ENCODE measurements at places on chromosomes 16 and 17.

DNA sequence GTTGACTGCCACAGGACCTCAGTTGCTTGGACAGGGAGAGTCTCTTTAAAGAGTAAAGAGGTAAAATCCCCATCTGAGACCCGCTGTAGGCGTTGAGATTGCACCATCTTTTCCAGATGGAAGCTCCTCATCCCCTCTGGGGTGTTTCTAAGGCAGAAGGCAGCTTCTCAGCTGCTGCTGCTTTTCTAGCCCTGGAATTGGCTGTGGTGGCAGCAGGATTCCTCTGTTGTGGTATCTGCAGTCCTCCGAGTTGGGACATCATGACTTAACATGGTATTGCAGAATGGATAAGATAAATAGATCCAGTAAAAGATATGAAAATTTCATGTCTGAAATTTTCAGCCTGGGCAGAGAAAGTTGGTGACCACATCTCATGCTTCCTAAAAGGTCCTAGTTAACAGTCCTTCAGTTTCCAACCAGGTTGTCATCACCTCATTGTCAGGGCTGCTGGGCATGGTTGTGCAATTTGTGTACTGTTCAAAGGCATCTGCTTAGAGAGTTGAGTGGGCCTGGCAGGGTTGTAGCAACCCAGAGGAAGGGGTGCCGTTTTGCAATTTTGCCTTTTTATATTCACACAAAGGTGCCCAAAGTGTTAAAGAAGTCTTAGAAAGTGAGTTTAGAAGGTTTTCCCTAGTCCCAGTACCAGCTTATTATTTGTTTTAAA lies 150.4 kb downstream of the SPECC1 start:
- no peak for DNase-seq

- DNase-seq: no peak
Measured at GRCh38 chr17:17780922-17781590, 55.7 kb downstream of the SREBF1 start.

- DNase-seq: no peak
Measured at GRCh38 chr16:8885674-8886592, 3.8 kb downstream of the LITAFD start.

GRCh38 chr16:14186007-14186794 lies 115.1 kb downstream of the MRTFB start:
- peak; percentile 41 for DNase-seq

DNA sequence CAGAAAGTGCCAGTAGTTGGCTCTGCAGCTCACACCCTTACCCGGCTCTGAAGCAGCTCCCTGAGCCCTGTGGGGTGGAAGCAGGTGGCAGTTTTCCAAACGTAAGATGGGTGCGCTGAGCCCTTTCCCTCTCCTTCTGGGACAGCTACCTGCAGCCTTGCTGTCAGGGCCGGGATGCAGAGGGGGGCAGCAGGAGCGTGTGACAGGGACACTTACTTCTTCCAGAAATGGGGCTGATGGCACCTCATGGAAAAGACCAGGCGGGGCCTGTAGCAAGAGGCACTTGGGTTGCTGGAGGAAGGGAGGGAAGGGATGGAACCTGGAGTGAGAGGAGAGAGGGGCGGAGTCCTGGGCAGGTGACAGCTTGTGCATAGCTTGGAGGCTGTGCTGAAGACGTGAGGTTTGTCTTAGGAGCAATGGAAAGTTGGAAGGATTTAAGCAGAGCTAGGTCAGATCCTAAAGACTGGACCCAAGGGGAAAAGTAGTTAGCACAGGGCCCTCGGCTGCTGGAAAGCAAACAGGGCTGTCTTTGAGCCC lies 216.8 kb upstream of the RPL38 start:
- DNase-seq: no peak

GRCh38 chr17:14270508-14270907 lies 30.4 kb upstream of the HS3ST3B1 start:
- no peak for DNase-seq

DNA sequence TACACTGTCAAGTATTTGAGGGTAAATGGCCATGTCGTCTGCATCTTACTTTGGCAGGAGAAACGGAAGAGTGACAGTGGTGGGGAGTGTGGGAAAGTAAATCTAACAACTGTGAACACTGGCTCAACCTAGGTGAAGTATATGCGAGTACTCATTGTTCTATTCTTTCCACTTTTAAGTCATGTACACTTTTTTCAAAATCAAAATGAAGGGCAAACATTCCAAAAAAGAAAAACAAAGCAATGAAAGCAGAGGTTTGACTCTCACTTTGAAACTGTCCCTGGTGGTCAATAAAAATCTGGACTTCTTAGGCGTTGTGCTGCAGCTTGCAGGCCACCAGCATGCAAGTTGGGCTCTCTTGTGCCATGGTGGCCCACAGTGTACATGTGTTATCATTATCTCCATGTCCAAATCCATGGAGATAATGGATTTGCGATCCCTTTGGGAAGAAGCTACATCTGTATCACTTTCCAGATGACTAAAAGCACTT lies 32.7 kb downstream of the STAT5B start:
- DNase-seq: no peak

GRCh38 chr17:6555331-6556120 lies 829 bp downstream of the PITPNM3 start:
- DNase-seq: peak; percentile 5

- no peak for DNase-seq
Measured at GRCh38 chr16:12317121-12317810, 340.7 kb downstream of the SNX29 start.

- no peak for DNase-seq
Measured at GRCh38 chr16:15858921-15859668, 2.3 kb upstream of the MYH11 start.

DNA sequence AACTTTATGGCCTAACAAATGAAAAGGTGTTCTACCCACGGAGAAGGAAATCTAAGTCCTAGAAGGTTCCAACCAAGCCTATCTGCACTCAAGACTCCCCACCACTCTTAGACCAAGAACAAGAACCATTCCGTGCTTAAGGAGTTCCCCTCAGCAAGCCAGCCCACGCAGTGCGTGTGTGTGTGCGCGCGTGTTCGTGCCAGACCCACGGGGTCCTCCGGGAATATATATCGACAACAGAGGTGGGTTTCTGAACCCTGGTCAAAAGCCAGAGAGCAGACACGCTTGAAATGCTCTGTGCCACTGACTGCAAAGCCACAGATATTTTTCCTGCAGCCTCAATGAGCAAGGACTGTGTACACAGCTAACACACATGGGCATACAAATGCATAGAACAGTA lies 70.7 kb downstream of the SLC39A11 start:
- no peak for DNase-seq

DNA sequence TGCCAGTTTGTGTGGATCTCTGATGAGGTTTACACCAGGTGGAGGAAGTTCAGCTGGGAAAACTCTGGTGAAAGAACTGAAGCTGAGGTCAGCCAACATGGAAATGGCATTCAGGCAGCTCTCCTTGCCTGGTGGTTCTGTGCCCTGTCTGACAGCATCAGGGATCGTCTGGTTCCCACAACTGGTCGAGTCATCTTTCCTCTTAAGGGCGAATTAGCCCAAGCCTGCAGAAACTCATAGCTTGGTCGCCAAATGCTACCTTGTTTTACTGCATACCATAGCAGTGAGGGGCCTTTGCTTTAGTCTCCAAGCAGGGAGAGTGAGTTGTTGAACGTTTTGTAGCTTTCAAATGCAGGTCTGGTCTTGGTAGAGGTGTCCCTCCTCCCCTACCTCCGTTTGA lies 7.2 kb downstream of the PLCG2 start:
- DNase-seq: no peak

DNA sequence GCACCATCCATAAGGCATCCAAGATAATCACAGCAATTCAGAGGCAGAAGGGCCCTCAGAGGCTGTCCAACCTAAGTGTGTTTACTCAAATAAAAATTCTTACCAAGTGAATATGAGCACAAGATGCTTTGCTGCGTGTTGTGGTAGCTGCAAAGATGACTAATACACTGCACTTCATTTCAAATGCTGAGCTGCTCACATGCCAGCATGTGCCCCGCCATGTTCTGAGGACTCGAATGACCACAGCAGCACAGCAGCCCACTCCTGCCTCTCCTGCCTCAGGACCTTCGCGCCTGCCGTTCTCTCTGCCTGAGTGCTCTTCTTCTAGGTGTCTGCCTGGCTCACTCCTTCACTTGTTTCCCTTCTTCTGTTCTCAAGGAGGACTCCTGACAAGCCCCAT lies 19.0 kb downstream of the PIK3R5 start:
- DNase-seq: no peak

DNA sequence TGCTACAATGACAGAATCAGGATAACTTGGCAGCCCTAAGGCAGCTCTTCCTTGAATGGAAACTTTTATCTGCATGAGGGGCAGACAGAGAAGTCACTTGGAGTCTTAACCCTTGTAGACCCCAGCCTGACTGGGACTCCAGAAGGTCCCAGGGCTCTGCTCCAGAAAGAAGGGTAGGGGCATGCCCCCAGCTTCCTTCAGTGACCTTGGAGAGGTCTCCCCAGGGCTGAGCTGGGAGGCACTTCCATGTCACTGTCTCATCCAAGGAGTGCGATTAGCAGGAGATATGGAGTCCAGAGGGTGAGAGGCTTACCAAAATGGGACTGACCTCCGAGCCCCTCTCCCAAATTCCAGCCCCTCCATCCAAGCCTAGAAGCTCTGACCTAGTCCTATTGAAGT lies 3.4 kb upstream of the NLRC5 start:
- DNase-seq: no peak

- peak; percentile 92 for DNase-seq
Measured at GRCh38 chr16:12057266-12057665, 80.7 kb downstream of the SNX29 start.

DNA sequence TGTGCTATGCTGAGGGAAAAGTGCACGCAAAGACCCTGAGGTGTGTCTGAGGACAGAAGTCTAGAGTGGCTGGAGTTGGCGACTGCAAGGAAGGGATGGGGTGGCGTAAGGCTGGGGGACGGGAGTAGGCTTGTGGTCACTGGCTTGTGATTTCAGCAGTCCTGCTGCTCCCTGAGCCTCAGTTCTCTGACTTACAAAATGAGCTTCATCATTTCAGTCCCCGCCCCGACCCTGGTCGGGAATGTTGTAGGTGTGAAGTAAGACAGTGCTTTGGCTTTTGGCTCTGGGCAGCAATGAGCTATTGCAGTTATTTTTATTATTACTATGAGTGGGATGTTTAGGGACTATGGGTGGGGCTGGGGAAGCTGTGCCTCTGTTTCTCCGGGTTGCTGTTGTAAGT lies 8.6 kb downstream of the ADGRG1 start:
- no peak for DNase-seq

DNA sequence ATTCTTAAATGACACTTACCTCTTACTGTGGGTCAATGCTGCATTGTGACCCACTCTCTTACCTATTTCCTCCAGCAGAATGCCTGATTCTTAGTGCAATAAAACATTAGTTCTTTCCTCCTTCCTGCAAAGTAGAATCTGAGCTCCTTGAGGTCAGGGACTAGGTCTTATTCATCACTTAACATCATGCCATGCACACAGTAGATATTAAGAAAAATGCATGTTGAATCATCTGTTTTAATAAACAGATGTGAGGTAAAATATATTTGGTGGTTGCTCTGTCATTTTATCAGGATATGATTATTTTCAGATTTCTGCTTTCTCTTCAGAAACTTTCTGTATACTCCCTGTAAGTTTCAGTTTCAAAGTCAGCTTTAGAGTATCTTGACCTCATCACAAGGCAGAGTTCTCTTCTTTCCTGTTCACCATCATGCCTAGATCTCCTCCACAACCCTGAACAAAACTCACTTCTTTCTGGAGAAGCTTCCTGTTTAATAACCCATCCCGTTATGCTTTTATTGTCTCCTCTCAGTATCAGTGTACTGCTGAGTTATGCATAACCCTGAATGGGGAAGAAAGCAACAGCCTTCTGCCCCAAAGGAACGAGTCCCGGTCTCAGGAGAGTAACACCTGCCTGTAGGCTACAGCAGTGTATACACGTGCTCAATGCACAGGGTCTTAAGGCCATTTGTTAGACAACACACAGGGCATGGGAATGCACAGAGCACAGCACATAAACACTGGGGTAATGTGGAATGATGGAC lies 30.3 kb upstream of the SUPT4H1 start:
- DNase-seq: no peak

- no peak for DNase-seq
Measured at GRCh38 chr17:410543-411401, 58.2 kb upstream of the RPH3AL start.

DNA sequence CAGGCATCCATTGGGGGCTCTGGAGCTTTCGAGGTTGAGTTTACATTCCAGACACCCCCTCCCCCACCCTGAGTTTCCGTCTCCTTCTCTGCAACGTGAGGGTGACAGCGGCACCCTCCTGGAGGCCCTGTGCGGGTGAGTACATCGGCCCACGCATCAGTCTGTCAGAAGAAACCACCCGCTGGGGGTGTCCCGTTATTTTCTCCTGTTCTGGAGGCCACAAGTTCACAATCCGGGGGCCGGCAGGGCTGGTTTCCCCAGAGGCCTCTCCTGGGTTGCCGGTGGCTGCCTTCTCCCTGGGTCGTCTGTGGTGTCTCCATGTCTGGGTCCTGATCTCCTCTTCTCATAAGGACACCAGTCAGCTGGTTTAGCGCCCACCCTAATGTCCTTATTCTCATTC lies 35.7 kb downstream of the GSE1 start:
- DNase-seq: no peak

DNA sequence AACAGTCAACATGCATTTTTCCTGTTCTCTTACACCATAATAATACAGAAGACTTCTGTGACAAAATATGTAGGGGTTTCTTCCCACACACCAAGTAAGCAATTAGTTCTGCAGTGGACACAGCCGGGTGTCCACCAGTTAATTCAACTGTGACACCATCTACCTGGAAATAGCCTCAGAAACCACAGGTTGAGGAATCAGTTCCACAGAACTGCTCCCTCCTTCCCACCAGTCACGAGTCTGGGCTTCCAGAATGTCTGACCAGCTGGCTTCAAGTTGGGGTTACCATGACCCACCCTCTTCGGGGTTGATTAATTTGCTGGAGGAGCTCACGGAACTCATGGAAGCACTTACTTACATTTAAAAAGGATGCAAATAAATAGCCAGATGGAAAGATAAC lies 13.6 kb upstream of the CCL5 start:
- no peak for DNase-seq

- DNase-seq: no peak
Measured at GRCh38 chr16:11417487-11417886, 72.2 kb downstream of the RMI2 start.

DNA sequence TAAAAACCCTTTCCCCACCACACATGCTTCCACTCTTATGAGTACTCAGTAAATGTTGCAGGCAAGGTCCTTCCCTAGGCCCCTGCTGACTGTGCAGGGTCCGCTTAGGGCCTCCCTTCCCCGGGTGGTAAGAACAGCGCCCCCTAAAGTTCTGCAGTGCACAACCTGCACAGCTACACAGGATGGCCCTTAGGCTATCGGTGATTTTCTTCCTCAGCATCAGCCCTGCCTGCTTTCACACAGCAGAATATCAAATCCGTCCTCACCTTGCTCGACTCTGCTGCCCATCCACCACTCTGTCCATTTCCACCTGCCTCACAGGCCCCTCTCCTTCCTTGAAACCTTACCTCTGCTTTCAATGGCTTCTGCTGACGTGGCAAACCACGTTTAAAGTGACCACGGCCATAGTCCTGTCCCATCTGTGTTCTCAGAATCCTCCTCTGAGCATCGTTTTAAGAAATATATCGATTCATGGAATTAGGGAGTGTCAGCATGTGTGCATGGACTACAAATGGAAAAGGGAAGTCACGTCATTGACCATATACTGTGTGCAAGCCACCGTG lies 51.4 kb upstream of the TMEM132E start:
- DNase-seq: no peak

Data from GM04504 (cell line).